ENCODE measurements at places on chromosomes 1 and 21.
A peak's percentile ranks its signal among the peaks of the same experiment; 100 is the strongest.

- DNase-seq, result peak; percentile 90
These were observed at the start of gene ZNF644 for GRCh38 chr1:91021686-91022517. Gene ZNF644, minus strand, starts transcription at chr1:91022035. Its CDS starts 39,682 bp downstream, at chr1:90982353.

DNA sequence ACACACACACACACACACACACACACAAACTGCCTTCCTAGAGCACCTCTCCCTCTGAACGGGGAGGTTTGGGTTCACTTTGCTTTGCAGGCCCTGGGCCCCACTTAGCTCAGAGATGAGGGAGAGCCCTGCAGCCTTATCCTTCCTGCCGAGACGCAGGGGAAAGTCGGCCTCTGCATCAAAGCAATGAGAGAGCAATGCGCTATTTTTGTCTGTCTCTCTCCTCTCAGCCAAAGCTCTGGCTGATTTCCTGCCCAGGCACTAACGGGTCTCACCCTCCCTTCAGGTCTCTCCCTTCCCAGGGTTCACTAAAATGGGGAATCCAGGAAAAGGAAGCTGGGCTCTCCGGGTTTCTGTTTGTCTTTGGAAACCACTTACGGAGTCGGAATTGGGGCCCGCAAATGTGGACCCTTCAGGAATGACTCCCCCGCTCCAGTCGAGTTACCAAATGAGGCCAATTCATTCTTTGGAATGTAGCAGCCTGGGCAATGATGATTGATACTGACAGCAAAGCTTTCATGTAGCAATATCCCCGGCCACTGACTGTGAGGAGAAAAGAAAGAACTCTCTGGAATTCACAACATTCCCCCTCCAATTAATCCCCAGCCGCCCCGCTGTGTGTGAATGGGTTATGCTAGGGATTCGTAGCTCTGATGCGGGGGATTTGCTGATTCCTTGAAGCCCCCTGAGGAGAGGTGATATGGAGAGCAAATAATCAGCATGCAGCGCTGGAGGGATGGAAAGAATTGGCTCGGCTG is 61.5 kb upstream of the WLS start:
- peak; percentile 80 for DNase-seq

DNA sequence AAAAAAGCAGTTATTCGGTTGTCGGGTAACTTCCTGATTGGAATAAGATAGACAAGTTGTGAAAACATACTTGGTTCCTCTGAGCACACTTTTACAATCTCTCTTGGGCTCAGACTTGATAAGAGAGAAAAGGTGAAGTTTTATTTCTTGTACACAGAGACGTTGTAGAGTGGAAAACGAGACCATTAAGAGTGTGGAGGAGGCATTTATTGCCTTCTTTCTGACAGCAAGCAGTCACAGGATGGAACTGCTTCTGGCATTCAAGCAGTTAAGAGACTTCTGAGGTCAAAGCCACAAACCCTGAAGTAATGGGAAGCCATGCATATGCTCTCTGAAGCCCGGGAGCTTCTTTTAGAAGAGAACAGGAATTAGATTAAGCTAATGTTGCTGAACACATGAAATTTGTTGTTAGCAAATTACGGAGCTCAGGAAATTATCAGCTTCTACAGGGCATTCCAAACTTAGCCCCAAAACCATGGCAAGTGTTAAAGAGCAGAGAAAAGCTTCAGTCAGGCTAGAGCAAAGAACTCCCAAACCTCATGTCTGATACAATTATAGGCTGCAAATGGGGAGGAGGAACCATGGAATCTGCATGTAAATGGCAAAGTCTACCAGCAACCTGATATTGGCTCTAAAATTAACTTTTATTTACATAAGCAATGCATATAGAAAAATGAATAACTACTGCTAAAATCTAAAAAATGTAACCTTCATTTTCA is 26.0 kb downstream of the S1PR1 start:
- peak; percentile 54 for DNase-seq

GRCh38 chr1:179767996-179768395 is 24.9 kb downstream of the FAM163A start:
- no peak for DNase-seq

DNA sequence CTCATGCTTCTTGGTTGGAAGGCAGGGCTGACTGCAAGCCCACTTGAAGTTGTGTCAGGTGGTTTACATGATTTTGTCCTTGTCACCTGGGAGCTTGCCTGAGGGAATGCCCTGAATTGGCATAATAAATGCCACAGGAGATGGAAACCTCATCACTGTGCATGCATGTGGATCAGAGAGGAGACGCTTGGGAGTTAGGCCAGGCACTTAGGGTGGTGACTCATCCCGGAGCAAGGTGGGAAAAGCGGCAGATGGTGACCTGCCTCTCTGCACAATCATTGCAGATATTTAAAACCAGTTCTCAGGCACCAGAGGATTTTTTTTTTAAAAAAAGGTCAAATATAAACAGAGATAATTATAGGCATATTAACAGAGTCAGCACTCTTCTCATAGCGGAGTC is 202.2 kb upstream of the KIAA0040 start:
- no peak for DNase-seq

DNA sequence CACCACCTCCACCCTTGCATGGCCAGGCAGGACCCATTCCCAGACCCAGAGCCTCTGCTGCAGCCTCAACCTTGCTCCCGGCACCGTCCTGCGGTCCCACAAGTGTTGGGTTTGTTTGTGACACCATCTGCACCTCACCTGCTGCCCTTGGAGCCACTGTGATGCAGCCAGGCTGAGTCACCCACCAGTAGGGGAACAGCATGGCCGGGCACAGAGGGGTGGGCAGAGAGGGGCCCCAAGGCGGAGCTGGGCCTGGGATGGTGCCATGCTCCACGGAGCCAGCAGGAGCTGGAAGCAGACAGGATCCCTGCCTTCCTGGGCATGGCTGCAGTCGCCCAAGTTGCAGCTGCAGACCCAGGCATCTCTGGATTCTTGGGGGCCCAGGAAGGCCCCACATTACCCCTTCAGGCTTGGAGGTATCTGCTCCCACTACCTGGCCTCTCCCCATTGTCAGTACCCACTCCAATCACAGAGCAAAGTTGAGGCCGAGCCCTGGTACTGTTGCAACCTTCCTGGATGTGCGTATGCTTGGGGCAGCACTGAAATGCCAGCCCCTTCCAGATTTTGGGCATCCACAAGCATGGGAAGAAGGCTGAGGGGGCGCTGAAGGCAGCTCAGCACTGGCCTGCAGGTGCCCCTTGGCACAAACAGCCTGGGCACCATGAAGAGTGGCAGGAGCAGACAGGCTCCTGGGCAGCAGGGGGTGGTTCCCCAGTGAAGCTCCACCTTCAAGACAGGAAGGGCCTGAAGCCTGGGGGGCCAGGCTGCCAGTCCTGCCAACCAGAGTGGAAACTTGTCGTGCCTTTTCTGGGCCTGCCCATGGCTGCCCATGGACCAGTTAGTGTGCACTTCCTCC is 172.8 kb downstream of the MATN1 start:
- DNase-seq, result no peak

GRCh38 chr1:224615861-224616755 is at the start of gene CNIH3:
Gene CNIH3, plus strand, starts transcription at chr1:224616317. Its CDS starts 858 bp downstream, at chr1:224617175.
- peak; percentile 36 for DNase-seq

GRCh38 chr1:76595024-76595423 is 272.3 kb upstream of the ST6GALNAC5 start:
- no peak for DNase-seq

DNA sequence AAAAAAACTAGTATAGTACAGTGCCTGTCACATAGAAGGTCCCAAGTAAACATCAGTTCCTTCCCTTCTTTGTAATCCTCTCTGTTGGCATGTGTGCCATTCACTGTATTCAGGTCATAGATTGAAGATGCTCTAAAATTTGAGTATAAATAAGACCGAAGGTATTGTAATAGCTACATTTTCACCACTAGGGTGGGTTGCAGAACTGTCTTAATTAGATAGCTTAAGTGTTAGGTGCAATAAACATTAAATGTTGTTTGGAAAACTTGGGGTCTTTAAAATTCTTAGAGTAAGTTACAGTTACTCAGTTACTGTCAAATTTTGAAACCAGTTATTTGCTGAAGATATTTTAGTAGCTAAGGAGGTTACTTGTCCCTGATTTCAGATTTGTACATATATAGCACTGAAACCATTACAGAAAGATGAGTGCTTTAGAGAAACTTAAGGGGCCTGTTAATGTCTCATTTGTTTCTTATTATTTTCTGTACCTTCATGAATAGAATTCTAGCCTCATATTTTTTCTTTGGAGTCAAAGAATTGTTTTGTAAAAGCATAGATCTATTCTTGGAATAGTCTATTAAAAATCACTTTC is 24.3 kb downstream of the PER3 start:
- DNase-seq, result peak; percentile 72

DNA sequence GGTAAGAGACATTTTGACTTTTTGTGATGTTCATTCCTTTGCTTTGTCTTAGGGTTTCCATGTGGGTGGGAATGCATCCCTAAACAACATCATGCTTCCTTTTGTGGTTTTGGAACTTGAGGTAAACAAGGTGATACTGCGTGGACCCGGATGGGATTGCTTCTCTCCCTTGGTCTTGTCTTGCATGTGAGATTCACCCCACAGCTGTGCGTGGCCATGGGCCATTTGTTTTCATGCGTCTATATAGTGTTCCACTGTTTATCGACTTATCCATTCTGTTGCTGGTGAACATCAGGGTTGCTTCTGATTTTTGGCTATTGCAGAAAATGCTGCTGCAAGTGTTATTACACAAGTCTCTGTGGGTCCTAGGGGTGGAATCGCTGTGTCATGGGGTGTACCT is 21.1 kb downstream of the CRYAA start:
- DNase-seq, result no peak

- DNase-seq, result no peak
These were observed 129.9 kb downstream of the RERE start for GRCh38 chr1:8687538-8687937.

DNA sequence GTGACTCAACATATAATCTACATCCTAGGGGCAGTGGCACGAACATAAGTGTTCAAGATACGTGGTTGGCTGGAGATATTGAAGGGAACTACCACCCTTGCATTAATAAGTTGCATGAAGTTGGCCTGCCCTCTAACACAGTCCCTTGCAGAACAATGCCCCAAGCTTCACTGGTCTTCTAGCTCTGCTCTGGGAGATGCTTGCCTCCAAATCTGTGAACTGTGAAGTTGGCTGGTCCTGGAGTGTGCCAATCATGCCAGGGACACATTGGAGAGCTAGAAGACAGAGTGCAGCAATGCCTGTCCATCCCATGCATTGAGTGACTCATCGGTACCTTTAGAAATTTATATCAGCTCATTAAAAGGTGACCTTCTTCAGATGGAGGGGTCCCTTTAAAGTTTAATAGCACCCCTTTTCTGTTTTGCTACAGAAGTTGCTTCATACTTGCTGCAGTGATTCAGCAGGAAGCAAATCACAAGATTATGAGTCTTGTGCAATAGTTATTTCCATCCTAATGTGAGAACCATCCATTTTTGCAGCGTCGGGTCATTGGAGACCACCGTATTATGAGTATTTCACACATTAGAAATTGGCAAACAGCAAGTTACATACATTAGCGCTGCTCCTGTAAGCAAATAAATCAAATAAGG is 55.2 kb upstream of the KAZN start:
- DNase-seq, result peak; percentile 57

GRCh38 chr21:30349572-30349971 is 1.2 kb upstream of the KRTAP23-1 start:
- peak; percentile 38 for DNase-seq

DNA sequence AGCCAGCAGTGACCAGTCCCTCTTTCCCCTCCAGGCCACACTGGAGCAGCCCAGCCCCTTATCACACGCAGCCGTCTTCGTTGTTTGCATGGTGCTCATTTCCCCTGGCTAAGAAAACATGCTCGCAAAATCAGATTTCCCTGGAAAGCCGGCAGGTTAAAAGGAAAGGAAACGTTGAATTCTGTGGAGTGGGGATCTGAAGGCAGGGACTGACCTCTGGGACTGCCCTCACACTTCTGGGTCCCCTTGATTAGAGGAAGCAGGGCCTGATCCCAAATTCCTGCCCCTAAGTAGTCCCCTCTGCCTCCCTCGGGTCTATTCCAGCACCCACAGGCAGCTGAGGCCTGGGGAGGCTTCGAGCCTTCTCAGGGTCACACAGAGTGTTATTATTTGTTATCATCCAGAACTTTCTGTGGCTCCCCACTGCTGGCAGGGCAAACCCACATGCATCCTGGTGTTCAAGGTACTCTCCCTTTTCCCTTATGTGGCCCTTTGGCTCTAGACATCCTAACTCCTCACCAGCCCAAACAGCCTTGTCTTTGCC is 125.2 kb upstream of the ZBTB40 start:
- DNase-seq, result no peak

- DNase-seq, result no peak
These were observed 806.1 kb downstream of the LTN1 start for GRCh38 chr21:28186604-28187003.

- no peak for DNase-seq
These were observed 60.4 kb upstream of the HAO2 start for GRCh38 chr1:119308130-119308700.

- DNase-seq, result peak; percentile 48
These were observed 750 bp downstream of the NECAP2 start for GRCh38 chr1:16441282-16441665.

DNA sequence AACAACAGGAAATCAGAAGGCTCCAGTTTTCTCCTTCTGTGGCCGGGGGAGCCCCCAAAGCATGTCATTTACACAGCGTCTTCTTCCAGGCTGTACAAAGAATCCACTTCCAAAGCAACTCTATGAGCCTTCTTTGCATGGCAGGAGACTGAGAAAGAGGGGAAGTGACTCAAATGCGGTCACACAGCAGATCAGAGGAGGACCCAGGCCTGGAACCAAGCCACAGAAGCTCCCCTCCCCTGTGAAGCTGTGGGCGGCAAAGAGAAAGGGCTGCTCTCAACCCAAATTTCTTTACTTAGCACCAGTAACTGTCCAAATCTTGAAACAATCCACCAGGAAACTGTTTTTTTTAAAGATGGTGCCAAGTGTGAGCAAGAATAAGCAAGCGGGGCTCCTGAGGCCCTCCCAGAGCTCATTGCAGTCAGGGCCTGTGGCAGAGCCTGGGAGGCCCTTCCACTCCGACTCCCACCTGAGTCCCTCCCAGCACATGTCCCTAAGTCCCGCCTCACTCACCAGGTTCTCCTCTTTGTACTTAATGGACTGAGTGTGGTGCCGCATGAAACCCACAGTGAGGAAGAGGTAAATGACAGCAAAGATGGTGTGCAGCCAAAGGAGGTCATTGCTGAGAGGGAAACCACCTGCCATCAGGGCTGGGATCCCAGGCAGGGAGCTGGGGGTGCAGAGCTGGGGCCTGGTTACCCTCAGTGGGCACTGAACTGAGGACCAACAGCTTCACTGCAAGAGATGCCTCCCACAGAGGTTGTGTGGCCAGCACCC is 15.9 kb downstream of the TMEM63A start:
- peak; percentile 69 for DNase-seq

GRCh38 chr1:118204648-118205047 is 19.6 kb upstream of the SPAG17 start:
- DNase-seq, result no peak

DNA sequence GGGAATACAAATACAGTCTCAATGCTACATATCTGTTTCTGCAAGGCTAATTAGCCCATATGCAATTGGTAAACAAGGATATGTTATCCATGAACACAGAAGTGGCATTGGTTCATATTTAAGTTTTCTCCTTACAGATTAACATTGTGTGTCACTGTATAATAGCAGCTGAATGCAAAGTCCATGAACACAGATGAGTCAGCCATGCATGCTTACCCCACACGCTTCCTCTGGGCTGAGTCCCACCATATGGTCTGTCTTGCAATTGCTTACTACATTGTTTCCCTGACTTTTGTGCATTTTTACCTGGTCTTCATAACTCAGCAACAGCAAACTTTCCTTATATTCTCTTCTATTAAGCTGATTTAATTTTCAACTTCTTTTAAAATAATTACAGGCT is 41.5 kb upstream of the TSNAX start:
- peak; percentile 75 for DNase-seq
